ENCODE measurements at places on chromosomes 2 and 18.

DNA sequence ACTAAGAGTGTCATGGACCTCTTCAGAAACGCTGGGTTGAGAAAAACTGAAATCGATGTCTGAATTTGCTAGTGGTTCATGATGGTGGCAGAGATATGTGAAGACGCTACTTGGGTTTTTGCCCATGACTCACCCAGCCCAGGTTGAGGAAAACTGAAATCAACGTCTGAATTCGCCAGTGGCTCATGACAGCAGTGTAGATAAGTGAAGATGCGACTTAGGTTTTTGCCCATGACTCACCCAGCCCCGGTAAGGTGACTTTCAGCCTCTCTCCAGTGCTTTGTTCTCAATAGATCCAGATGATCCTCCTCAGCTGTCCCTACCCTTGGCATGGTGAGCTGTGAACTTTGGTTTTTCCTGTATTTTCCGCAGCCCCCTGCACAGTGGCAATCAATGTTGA lies 105.3 kb upstream of the SIX3 start:
- peak; percentile 49 for DNase-seq

GRCh38 chr18:22841840-22842239 lies 91.3 kb upstream of the RBBP8 start:
- DNase-seq: no peak

DNA sequence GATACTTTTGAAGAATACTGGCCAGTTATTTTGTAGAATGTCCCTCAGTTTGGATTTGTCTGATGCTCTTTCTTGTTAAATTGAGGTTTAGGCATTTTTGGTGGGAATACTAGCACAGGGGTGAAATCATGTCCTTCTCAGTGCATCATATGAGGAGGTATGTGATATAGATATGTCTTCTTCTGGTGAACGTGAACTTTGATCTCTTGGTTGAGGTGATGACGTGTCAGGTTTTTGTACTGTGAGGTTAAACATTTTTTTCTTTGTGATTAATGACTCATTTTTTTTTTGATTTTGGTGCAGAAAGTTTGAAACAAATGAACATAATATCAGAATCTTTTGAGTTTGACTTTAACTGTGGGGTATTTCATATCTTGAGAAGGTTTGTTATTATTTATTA lies 11.0 kb downstream of the ZNF407 start:
- no peak for DNase-seq

GRCh38 chr2:150426315-150426714 lies 61.2 kb downstream of the RND3 start:
- no peak for DNase-seq

DNA sequence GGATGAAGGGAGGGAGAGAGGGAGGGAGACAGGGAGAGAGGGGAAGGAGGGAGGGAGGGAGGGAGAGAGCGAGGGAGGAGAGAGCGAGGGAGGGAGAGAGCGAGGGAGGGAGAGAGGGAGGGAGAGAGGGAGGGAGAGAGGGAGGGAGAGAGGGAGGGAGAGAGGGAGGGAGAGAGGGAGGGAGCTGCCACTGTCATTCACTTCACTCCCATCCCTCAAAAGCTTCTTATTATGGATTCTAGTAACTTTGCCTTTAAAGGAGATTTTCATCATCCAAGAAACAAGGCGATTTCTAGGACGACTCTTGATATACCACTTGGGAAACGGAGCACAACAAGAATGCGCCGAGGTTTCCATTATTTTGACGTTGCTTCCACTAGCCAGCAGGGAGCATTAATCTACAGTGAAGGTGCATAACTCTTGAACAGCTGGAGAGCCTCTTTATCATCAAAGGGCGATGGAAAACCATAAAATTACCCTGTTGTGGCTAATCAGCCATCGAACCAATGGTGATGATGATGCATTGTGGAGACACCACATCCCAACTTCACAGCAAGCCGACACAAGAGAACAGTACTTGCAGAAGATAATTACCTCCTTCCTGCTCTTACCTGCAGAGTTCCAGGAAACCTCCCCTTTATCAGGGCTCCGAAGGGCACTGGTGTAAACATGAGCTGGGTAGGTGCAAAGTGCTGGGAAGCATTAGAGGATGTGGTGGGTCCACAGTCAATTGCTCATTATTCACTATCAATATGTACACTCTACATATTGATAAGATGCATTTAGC lies 130.5 kb downstream of the EIPR1 start:
- DNase-seq: peak; percentile 11

DNA sequence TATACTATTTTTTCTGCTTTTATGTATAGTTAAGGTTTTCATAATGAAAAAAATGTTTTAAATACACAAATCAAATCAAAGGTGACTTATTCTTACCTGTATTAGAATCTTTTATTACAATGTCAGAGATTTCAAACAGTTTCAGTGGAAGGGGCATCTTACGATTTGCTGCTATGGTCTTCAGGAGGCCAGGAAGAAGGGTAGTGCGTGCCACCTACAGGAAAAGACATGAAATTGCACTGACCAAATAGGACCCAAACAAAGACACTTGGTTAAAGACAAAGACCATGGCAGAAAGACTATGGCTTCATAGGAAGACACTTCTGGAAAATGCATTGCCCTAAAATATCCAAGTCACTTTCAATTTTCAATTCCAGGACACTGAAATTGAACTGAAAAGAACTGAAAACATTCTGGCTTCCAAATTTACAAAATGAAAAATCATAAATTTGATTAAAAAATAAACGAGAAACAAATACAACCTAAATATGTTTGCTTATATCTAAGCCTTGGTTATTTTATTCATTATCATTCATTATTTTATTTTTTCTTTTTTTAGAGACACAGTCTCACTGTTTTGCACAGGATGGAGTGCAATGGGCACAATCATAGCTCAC lies 42.1 kb downstream of the FARSB start:
- no peak for DNase-seq

GRCh38 chr2:152493945-152494528 lies 159.1 kb downstream of the FMNL2 start:
- DNase-seq: no peak

DNA sequence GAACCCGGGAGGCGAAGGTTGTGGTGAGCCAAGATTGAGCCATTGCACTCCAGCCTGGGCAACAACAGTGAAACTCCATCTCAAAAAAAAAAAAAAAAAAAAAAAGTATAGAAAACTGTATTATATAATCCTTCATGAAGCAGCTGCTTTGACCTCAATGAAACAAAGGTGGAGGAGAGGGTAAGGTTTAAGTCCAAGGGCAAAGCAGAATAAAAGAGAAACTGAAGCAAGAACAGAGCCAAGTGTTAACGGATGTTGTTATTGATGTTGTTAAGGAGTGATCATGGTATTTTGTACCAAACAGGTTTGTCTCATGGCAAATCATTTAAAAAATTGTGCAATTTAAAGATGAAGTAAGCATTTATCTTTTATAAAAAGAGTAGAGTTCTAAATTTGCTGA lies 7.4 kb downstream of the RAPH1 start:
- no peak for DNase-seq

Measured in activated CD8-positive, alpha-beta memory T cell treated with anti-CD3 and anti-CD28 coated beads for 24 hours (primary cell).